ENCODE measurements at places on chromosomes 16 and 17.
A peak's percentile ranks its signal among the peaks of the same experiment; 100 is the strongest.

- no peak for DNase-seq
These were observed 3.3 kb downstream of the TELO2 start for GRCh38 chr16:1496464-1496863.

- DNase-seq, result peak; percentile 56
These were observed 84.9 kb downstream of the HS3ST2 start for GRCh38 chr16:22898874-22899348.

- DNase-seq, result peak; percentile 91
These were observed 133.7 kb downstream of the RAB11FIP4 start for GRCh38 chr17:31524926-31525800.

DNA sequence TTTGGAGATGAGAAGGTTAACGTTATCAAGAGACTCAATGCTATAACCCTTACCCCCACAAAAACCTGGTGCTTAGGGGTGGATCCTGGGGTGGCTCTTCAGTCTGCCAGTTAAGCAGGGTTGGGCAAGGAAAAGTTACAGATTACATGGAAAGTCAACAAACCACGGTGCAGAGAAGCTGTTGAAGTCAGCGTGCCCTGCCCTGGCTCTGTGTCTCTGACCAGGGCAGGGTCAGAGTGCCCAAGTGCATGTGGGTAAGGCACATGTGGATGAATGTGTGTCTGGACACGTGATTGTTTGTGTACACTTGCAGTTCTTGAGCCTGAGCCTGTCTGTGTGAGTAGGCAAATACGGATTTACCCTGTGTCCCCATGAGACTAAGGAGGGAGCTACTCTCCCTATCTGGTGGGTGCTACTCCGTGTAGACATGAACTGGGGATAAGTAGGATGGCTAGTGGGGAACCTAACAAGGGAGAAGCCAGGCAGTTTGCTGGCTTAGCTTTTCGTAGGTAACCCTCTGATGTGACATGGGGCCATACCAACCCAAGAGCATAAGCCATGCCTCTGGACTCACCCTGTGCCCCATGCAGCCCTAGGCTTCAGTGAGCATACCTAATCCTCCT, 5.5 kb downstream of the IGFBP4 start:
- no peak for DNase-seq

- no peak for DNase-seq
These were observed 284.8 kb upstream of the CCL2 start for GRCh38 chr17:33970279-33970678.

DNA sequence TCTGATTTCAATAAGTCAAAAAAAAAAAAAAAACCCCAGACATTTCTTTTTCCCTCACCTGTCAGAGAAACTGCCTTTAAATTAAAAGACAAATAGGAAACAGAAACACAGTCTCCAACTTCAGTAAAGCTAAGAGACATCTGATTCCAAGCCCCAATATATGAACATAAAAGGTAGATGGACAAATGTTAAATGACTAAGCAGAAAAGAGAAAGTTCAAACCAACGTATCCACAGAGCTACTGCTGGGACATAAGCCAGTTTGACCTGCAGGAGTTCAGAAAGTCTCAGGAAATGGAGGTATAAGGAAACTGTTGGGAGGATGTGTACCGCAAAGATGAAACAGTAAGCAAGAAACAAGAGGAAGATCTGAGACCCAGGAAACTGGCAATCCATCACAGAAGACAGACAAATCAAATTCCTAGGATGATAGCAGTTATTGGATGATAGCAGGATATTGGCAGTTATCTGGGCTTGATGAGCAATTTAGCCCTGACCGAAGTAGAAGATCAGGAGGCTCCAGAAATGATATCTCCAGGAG, 135.0 kb downstream of the BRIP1 start:
- no peak for DNase-seq

DNA sequence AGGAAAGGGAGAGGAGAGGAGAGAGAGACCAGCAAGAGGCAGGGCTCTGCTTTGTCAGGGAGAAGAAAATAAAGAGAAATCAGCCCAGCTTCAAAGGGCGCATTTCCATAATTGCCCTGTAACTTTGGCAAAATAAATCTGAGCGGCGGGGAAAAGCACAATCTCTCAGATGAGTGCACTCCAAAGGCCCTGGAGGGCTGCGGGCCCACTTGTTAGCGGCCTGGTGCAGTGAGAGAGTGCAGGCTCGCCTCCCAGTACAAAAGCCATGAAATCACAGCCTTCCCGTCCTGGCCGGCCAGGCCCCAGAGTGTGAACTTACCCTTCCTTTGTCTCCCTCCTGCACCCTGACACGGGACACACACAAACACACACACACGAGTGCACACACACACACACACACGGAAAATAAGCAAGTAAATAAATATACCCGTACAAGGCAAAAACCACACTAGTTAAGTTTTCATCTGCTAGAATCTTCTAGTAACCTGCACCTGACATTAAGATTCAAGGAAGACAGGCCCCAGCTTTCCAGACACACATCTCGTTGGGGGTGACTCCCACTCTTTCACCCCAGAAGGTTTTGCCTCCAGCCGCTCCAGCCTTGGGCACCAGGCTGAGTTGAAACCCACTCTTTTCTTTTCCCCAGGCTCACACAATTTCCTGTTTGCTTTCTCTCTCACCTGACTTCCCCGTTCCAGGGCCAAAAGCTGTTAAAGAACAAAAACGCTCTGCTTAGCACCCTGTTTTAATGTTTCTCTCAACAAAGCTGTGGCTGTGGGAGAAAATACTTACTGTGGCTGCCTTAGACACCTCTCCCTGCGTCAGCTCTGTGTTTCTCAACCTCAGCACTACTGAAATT, 8.5 kb downstream of the IRX3 start:
- no peak for DNase-seq

DNA sequence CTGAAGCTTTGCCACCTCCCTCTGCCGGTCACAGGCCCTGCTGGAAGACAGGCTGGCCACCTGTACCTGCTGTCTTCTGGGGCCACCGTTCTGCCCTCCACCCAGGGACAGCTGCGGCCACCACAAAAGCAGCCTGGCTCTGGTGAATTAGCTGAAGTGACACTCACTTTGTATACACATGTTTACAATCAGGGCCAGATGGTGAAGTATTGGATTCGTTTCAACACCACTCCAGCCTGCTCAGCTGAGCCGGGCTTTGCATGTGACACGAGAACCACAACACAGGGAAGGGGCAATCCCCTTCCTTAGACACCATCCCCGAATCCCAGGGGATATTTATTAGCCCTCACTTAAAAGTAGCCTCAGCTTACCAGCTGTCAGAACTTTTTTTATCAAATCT, 191.5 kb upstream of the RPL38 start:
- no peak for DNase-seq

DNA sequence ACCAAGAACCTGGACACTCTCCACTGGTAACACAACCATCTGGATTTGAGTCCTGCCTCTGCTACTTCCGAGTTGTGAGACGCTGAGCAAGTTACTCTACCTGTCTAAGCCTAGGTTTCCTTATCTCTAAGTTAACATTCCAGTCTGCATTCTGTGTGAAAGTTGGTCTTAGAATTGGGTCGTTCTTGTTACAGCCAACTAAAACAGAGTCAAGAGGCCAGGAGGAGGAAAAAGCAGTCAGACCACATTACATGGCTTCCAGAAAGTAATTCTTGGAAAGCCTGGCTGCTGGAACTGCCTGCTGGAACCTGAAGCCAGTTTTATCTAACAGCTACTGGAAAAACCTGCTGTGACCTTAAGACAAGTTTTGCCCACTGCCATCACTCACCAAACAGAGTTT, 38.4 kb upstream of the XYLT1 start:
- no peak for DNase-seq

DNA sequence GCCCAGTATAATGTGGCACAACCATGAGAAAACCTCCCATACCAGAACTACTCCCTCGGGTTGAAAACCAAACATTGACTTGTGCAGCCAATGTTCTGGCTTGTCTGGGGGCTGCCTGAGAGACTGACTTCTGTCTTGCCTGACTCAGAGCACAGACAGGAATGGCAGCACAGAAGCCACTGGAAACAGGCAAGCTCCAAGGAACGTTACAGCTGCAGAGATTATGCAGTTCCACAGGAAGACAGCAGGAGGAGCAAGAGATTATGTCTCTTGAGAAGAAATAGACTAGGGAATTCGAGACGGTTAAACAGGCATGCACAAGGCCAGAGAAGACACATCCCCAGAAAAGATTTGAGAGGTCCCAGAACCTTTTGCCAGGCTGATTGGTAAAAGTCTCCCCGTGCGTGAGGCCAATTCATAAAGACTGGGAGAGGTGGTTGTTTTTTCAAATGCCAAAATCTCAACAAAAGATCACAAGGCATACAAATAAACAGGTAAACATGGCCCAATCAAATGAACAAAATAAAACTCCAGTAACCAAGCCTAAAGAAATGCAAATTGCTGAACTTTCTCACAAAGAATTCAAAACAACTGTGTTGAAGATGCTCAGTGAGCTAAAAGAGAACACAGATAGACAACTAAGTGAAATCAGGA, 90.6 kb upstream of the CDH5 start:
- peak; percentile 34 for DNase-seq

GRCh38 chr16:85289760-85290625, 177.7 kb upstream of the CIBAR2 start:
- no peak for DNase-seq

DNA sequence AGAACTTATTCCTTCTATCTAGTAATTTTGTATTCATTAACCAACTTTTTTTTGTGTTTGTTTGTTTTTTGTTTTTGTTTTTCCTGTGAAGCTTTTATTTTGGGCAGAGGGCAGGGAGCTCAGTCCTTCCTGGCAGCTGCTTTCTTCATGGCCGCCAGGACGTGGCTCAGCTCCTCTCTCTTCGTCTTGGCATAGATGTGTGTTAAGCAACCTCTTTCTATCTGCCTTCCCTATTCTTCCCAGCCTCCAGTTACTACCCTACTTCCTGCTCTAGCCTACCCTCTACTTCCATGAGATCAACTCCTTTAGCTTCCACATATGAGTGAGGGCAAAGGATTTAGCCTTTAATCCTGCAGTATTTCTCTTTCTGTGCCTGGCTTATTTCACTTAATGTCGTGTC, 8.2 kb upstream of the BRD7 start:
- DNase-seq, result no peak

DNA sequence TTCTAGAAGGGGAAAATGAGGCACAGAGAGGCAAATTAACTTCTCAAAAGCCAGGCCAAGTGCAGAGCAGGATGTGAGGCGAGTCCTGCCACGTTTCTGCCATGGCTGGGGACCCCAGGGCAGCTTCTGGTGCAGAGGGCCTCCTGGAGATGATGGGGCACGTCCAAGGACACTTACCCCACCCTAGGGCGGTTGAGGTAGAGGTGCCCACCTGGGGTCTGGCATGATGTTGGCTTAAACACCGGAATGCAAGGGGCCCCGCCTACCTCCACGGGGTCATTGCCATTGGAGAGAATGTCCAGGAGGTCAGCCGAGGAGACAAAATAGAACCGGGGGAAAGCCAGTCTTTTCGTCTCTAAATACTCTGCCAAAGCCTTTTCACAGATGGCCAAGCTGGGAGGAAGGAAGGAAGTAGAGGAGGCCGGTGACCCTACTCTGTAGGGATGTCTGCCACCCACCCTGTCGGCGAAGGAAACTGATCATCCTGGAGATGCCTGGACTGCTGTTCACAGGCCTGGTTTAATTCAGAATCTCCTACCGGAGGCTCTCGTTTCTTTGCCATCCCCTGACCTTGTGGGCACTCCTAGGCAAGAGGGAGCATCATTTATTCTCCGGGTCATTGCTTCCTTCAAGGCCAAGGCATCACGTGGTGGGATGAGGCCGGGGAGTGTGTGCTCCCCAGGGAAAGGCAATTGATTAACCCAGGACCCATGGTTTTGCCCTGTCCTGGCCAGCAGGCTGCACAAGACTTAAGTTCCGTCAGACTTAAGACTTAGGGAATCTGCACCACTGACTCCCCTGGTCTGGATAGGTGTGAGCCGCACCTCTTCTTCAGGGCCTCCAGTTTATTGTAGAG, 70.5 kb downstream of the DNAH17 start:
- no peak for DNase-seq

DNA sequence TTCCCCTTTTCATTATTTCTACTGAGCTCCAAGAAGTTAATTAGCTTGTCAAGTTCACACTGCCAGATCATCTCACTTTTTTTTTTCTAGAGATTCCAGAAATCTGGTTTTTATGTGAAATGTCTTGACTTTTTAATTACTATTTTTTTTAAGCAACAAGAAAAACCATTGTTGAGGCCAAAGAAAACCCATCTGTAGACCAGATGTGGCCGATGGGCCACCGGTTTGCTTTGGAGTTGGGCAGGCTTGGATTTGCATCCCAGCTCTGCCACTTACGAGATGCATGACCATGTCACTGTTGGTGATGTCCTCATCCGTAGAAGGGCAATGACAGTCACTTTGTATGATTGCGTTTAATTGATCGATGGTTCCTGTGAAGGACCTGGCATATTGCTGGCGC, 34.2 kb upstream of the MRTFB start:
- no peak for DNase-seq

- DNase-seq, result no peak
These were observed 86.7 kb downstream of the SHISA9 start for GRCh38 chr16:12988071-12988470.

DNA sequence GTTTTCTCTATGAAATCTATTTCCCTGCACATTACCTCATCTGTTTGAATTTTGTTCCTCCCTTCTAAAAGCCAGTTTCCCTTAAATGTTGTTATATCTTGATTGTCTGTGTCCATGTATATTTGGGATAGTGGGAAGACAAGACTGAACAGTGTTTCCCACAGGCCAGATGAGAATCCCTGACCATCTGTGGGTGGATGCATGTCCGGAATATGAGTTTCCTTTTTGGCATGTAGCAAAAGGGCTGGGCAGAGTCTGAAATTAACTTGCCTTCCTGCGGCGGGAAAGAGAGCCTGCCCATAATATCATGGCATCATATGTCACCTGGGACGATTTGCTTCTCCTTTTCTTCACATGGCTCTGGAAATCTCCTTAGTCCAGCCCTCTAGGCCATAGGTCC, 385.8 kb upstream of the MAF start:
- no peak for DNase-seq

DNA sequence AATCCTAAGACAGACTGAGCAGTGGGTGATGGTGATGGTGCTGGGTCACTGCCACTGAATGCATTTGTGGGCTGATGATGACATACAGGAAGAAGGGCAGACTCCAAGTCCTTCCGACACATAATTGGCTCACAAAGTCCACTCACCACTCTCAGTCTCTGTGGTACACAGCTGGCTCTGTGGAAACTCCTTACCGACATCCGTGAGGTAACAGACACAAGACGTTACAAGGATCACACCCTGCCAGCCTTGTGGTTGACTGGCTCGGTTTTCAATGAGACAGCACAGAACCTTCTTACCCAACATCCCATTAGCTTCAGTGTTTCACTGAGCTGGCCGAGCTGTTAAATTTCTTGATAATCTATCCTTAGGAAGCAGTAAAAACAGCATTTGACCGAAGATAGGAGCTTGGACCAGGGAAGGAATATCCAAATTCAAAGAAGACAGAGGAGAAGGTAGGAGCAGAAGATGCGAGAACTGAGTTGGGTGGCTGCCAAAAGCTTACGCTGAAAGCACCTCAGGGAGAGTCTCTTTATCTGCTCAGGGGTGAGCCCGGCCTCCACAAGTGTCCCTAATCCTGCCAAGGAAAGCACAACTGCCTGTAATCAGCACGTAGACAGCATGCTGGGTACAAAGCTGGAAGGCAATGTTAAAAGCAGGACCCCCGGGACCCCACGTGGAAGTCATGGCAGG, 5.5 kb upstream of the MXRA7 start:
- no peak for DNase-seq

All from mesothelial cell of epicardium (in vitro differentiated cells).